ENCODE measurements at places on chromosomes 16 and 17.

DNA sequence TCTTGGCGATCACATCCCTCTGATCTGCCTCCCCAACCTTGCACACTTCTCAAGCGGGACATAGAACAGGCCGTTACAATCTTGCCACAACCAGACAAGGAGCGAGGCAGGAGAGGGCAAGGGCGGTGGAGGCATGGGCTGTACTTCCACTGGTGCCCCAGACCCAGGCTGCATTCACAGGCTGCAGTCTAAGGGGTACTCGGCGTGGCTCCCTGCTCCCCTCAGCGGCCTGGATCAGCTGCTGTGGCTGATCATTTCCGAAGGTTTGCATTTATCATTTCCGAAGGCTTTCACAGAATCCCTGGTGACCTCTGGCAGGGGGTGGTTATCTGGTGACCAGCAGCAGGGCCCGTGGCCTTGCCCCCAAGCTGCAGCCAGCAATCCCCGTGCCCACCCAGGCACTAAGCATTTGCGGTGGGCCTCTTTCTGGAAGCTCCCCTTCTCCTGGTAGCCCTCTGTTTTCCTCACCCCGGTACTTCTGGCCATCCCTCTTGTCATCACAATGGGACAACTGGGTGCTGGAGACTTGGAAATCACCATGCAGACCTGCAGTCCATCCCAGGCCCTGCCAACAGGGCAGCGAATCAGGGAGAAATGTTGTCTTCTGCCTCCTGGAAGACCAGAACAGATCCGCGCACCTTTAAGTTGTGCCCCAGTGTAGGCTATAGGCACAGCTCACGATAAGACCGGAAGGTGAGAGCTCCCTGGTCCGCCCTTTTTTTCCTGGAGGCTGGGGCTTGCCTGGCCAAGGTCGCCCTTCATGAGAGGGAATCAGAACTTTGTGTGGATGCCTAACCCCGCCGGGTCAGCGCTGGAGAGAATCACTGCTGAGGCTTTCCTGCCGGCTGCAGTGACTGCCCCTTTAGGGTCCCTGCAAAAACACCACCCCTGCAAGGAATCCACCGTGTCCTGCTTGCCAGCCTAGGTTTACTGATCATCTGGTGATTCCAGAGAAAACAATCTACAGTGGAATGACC lies 1739.1 kb downstream of the TP53TG3F start:
- no peak for DNase-seq

DNA sequence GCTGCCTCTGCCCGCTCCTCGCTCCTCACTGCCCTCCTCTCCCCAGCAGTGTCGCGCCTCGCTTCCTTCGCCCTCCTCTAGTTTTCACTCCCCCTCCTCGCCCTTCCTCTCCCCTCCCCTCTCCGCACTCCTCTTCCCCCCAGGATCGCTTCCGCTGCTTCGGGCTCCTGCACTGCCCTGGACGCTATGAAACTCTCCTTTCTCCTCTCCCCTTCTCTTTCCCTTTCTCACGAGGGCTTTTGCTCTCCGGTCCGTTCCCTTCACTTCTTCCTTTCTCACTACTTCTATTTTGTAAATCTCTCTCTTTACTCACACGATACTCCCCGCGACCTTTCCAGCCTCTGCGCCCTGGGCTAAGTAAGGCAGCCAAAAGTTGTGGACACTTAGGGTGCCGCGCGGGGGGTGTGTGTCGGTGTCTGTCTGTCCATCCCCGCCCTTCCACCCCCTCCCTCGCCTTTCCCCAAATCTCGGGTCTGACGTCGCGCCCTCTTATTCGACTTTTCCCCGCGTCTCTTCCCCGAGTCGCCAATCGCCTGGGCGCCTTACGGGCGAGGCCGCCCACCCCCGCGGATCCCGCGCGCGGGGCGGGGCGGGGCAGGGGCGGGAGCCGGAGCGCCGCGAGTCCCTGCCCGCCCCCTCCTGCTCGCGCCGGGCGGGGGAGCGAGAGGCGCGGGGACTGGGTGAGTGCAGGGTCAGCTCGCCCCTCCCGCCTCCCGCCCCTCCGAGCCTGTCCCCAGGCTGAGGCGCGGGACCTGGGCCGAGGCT lies at the start of gene IRX3:
IRX3 (minus strand) TSS at position 422 of the 765 bp plus-strand sequence. CDS start 737 bp downstream, outside the sequence.
- peak; percentile 99 for DNase-seq

GRCh38 chr17:33803686-33804085 lies 451.4 kb upstream of the CCL2 start:
- no peak for DNase-seq

DNA sequence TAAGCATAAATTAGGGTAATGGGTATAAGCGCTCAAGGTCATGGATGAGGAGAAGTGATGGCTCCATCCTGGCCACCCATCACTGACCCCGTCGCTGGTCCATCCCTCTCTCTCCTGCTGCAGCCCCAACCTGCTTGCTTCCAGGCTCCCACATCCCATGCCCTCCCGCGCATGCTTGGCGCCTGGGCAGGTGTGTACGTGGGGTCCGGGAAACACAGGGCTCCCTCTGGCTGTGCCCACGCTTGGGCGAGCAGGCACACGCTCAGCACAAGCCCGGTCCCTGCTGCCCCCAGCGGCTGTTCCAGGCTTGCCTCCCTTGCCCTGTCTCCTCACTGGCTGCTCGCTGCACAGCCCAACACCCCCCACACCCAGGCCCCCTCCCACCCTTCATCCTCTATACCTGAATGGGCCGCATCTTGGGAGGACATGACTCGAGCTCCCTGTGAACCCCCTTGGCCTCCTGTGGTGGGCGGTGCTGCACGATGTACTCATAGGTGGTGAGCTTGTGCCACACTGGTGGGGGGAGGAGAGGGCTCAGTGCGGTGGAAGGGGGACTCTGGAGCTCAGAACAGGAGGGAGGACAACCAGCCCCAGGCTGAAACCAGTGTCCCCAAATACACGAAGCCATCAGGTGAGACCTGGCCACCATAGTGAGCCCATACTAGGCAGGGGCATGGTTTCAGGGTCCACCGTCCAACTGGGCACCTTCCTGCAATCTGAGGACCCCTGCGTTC lies 4.7 kb upstream of the TPPP3 start:
- DNase-seq: no peak

GRCh38 chr17:28501421-28502284 lies 4.5 kb upstream of the FOXN1 start:
- no peak for DNase-seq

- DNase-seq: no peak
Measured at GRCh38 chr16:54482892-54483574, 196.4 kb upstream of the IRX3 start.

DNA sequence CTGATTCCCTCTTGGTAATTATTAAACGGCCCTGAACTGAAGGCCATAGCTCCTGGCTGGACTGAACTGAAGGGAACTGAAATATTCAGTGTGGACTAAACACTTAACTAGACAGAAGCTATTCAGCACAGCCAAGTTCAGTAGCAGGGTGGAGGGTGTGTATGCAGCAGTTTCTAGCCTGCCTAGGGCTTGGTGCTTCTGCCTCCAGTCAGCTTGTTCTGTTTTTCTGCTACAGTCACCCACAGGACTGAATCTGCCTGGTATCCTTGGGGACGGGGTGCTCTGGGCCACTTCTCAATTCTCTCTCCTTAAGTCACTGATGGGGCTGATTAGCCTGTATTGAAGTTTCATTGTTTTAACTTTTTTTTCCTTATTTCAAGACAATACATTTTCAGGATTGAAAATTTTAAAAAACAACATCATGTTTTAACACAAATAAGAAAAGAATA lies 77.1 kb downstream of the WWP2 start:
- no peak for DNase-seq

DNA sequence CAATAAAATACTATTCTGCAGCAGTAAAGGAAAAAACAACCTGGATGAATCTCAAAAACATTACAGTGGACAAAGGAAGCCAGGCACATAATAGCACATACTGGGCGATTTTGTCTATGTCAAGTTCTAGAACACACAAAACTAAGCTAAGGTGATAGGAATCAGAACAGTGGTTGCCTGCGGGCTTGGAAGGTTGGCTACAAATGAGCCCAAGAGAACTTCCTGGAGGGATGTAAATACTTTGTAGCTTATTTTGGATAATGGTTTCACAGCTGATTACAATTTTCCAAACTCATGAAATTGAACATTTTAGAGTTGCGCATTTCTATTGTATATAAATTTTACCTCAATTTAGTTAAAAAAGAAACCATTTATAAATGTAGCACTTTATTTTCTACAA lies 67.6 kb upstream of the CES5A start:
- no peak for DNase-seq

GRCh38 chr17:4389079-4389478 lies 22.6 kb upstream of the UBE2G1 start:
- DNase-seq: no peak

DNA sequence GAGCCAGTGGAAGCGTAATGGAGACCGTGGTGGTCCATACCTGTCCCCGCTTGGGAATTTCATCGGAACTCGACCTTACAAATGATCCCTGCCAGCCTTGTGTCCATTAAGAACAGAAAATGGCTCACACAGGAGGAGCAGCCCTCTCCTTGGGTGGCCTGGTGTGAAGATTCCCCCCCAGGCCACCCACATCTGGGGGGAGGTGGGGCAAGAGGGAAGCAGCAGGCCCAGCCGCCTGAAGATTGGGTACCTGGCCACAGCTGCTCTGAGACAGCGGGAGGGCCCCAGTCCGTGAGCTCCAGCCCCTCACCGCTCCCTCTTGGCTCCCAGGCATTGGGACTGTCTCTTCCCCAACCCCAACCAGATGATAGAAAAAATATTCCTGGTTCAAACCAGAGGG lies 277.8 kb upstream of the FOXF1 start:
- DNase-seq: no peak

- DNase-seq: no peak
Measured at GRCh38 chr16:59500601-59501000, 766.5 kb upstream of the GOT2 start.

DNA sequence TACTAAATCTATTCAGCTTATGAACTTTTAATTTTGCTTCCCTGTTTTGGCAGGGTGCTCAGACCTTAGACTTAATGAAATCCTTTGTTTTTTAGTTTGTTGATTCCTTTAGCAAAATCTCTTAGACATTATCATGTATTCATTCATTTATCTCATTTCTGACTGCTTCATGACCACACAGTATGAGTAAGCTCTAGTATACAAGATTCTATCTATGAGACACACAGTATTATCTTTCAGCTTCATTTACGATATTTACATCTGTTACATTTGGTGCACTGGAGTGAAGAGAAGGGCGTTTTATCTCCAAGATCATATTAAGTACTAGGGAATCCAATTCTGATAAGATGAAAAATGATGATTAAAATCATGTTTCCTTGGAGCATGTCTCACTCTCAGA lies 448.1 kb upstream of the CA10 start:
- DNase-seq: no peak

DNA sequence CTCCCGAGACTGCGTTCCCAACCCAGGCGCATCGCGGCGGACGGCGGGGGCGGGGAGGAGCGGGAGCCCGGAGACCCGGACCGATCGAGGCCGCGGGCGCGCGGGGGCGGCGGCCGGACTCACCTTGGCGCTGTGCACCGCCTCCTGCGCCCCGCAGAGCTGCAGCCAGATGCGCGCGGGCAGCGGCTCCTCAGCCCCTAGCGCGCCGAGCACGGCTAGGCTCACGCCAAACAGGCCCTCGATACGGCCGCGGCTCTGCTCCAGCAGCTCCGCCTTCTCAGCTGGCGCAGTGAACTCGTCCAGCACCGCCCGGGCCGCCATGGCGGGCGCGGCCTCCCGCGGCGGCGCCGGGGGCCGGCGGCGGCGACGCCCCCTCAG lies 339 bp downstream of the N4BP1 start:
- peak; percentile 72 for DNase-seq

- no peak for DNase-seq
Measured at GRCh38 chr16:84735849-84736586, 36.2 kb downstream of the USP10 start.

DNA sequence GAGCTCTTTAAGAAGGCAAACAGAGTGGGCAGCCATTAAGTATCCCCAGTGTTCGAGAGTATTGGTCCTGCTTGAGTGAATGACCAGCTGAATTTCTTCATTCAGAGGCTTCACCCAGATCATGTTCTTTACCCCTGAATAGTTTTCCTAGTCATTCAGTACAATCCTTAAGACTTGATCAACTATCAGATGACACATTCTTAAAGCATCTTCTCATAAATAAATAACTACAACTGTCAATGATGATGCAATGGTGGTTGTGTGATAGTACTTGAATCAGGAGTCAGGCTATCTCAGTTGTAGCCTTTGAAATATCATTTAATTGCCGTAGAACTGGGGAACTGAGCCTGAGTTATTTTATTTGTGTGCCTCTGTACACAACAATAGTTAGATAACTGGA lies 416.8 kb upstream of the CCL2 start:
- no peak for DNase-seq

DNA sequence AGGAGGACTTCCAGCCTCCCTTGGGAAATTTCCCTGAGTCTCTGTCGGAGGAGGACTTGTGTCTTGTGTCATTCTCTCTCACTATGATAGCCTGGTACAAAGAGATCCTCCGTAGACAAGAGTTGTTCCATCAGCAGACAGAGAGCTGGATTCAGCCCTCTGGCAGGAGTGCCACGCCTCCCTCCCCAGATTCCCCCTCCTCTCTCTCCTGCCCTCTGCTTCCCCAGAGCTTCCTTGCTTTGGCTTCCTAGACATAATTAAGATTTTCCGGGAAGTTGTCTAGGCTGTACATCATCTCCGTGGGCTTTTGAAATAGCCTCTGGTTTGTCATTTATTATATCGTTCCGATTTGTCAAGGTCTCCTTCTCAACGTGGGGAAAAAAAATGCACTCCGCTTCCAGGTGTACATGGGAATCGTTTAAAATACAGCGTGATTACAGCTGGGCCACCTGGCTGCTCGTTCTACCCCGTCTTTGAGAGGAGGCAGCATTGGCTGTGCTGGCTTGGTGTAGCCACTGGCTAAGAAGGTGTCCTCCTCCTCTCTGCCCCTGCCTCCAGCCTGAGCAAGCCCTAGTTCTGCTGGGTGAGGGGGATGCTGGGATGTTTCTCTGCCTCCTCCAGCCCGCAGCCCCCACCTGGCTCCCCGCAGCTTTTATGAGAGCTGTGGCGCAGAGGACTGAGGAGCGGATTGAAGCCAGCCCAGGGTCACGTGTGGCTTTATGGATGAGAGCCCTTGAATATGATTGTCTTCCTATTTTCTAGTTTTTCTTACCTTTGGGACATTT lies 282.5 kb downstream of the SNX29 start:
- no peak for DNase-seq

- peak; percentile 68 for DNase-seq
Measured at GRCh38 chr17:46002311-46002972, 3.4 kb downstream of the STH start.

- DNase-seq: peak; percentile 66
Measured at GRCh38 chr16:29899516-29900101, at the start of gene SEZ6L2. TSS of gene SEZ6L2 (minus strand) at chr16:29899550. CDS start at chr16:29899019, 531 bp downstream.

DNA sequence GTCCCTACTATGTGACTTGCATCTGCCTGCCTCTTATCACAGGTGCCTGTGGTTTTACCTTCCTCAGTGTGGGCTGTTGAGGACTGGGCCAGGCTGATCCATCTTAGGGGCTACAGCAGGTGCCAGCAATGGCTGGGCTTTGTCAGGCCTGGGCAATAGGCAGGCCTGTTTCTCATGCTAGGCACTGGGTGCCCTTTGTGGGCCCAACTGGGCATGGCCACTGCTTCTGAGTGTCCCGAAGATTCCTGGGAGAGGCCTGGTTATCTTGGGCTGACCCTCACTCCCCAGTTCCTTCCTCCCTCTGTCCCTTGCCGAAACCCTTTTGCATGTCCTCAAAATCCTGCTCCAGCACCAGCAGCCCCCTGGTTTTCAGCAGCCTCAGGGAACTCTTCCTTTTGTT lies 1024.9 kb downstream of the KCNJ18 start:
- DNase-seq: no peak
